ENCODE measurements at places on chromosomes 2 and 18.

DNA sequence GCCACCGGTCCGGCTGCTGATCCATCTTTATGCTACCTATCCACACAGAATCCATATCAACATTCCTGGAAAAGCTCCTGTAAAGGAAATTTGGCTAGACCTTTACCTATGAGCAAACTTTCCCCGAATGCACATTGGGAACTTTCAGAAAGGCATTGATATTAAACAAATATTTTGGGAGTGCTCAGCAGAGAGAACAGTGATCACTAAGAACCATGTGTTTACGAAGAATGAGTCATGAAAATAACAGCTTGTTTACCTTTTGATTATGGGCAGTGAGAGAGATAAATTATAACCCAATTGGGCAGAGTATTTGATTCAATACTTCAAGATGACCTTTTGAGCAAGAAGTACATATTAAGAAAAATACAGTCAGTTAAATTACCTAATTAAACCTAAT, 189.7 kb upstream of the CDH2 start:
- DNase-seq = no peak

- no peak for DNase-seq
These were observed 89.2 kb downstream of the STPG4 start for GRCh38 chr2:47065771-47066380.

- no peak for DNase-seq
These were observed 14.7 kb downstream of the NEDD4L start for GRCh38 chr18:58058720-58059119.

DNA sequence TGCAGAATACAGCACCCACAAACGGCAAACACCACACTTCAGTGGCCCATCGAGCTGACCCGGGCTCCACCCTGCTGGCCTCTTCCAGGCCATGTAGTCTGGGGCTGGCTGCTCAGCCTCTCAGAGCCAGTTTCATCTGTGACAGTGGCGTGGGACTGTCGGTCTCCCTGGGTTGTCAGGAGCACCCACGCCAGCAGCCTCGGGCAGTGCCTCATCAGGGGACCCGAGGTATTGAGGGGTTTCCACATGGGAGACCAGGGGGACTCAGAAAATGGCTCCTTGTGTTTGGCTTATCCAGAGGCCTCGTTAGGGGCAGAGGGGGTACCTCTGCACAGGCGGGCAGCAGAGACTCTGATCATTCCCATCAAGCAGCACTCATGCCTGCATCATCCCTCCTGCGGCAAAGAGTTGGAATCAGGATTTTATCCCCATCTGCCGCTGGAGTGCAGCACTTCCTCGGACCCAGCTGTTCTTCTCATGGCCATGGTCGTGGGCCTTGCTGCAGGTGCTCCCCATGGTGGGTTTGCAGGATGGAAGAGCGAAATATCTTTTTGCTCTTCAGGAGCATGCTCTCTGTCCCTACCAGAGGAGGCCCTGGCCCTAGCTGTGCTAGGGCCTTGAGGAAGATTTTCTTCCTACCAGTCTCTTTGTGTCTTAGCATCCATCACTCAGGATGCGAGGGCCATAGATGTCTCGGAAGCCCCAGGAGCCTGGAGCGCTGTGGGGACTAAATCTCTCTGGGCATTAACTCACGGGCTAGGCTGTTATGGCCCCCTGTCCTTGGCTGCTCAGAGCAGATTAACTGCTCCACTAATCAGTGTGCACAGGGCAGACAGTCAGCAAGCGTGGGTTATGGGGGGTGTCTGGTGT, 100.8 kb downstream of the CLIP4 start:
- no peak for DNase-seq

GRCh38 chr2:165469417-165469816, at the start of gene CSRNP3:
Gene CSRNP3 (plus strand): TSS chr2:165469698. CDS start chr2:165595066, 125,368 bp downstream.
- DNase-seq = no peak

- no peak for DNase-seq
These were observed 231.7 kb downstream of the FSIP2 start for GRCh38 chr2:185970148-185970852.

GRCh38 chr18:57833441-57834101, 30.5 kb upstream of the ATP8B1 start:
- no peak for DNase-seq

DNA sequence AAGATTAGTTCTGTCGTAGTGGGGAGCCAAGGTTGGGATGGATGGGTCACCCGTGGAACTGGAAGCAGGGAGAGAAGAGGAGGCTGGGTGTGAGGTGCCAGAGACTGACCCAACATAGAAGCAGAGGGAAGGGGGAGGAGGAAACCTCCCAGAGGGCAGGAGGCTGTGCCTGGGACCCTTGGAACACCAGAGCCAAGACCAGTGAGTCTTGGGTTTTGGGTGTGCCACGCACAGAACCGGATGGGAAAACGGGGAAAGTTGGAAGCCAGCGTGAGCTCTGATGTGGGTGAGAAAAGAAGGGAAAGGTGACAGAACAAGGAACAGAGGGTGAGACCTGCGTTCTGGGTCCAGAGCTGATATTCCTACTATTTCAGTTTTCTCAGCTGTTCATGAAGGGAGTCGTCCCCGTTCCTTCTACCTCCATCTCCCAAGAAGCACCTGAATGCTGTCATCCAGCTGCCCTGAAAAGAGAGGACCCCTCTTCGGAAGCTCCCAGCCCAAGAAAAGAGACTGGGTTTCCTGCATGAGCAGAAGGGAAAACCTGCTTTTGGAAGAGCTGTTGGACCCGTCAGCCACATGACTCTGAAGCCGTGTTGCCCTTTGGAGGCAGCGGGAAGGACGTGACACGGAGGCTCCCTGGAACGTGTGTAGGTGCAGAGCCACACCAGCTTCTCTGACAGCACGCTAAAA, 250.1 kb downstream of the NDUFA10 start:
- DNase-seq = no peak
